ENCODE measurements at places on chromosomes 3 and 15.

- no peak for DNase-seq
These were observed 176.1 kb upstream of the RGMA start for GRCh38 chr15:93265111-93265556.

DNA sequence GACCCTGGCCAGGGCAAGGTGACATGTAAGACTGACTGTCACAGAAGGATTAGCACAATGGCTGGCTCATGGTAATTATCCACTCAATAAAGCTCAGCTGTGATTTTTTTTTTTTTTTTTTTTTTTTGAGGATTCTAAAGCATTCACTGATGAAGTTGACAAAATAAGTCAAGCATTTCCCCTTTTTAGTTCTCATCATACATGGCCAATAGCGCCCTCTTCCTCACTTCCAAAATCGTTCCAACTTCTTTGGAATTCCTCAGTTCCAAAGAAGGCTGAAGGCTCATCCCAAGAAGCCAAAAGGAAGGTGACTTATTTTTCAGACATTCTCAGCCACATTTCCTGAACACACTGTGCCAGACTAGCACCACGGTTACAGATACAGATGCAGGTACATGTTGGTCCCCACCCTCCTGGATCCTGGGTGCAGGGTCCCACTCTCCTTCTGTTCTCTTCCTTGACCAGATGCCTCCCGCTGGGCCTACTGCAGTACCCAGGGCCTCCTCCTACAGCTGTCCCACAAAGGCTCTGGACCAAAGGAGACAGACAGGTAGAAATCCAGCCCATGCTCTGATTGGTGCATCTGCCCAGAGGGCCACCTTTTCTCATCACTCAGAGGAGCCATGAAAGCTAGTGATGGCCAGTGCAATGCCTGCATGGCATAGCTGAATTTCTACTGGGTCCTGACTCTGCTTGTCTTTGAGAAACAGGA, 202.6 kb downstream of the UACA start:
- DNase-seq: no peak

DNA sequence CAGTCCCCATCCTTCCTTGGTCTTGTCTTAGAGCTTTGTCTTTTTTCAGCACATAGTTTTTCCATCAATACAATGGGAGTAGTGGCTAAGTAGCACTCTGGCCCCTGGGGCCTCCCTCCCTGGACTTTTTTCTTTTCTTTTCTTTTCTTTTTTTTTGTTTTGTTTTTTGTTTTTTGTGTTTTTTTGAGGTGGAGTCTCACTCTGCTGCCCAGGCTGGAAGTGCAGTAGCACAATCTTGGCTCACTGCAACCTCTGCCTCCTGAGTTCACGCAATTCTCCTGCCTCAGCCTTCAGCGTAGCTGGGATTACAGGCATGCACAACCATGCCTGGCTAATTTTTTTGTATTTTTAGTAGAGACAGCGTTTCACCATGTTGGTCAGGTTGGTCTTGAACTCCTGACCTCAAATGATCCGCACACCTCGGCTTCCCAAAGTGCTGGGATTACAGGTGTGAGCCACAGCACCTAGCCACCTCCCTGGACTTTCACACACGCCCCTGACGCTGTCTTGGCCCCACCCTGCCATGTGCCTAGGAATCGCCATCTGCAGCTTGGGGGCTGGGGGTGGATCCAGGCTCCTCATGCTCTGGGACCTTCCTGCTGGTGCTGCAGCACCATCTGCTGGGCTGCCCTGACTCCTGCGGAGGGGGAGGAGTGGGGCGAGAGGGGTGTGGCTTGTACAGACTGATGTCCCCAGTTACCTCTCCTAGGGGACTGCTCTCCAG, 2.8 kb downstream of the C15orf39 start:
- peak; percentile 88 for DNase-seq

GRCh38 chr3:99633887-99634558, 4.4 kb upstream of the COL8A1 start:
- DNase-seq: no peak

- peak; percentile 21 for DNase-seq
These were observed 16.7 kb upstream of the WNT7A start for GRCh38 chr3:13896473-13897154.

DNA sequence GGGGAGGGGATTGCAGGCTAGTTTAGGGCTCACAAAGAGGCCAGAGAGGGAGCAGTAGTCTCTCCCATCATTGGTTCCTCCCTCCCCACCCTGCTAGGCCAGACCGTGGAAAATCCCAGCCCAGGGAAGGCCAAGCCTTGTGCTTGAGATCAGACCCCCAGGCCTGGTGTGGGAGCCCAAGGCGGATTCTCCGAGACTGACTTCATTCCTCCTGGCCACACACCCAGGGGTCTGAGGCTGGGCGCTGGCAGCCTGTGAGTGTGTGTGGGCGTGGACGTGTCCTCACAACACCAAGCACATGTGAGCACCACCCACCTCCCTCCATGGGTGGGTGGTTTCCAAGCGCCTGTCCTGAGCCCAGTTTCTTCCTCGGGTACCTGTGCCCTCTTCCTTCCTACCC, 4.1 kb downstream of the LOXL1 start:
- no peak for DNase-seq

DNA sequence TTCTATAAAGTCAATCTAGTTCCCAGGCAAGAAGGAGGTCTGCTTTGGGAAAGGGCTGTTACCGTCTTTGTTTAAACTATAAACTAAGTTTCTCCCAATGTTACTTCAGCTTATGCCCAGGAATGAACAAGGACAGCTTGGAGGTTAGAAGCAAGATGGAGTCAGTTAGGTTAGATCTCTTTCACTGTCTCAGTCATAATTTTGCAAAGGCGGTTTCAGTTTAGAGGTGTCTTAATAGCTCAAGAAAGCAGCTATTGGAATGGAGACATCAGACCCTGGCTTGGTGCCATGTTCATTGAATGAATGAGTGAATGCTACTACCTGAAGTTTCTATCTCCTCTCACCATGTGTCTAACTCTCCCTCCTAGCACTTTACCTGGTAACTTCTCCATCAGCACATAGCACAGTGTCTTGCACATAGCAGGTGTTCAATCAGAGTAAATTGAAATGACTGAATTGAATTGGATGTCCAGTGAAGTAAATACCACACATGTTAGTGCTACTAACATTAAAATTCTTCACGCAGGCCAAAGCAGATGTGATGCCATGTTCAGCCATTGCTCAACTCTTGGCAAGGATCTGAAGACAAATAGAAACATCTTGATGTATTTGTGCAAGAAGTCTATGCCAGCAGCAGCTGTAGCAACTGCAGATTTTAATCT, 28.2 kb downstream of the CLEC3B start:
- DNase-seq: peak; percentile 36

- no peak for DNase-seq
These were observed 32.9 kb upstream of the CSPG5 start for GRCh38 chr3:47611576-47611975.

DNA sequence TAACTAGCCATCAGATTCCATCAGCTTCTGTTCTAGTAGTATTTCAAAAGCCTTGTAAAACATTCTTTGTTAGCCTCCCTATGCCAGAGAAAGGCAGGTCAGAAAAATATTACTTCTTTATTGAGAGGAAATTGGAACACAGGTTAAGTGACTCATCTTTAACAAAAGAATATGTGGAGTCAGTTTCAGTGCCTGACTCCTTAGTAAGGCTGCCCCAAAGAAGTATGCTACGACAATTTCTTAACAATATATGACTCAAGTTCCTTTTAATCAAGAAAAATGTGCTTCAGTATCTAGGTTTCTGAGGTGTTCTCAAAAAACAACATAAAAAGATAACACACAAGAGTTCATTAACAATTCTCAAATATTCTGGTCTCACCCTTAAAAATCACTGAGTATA, 139.2 kb downstream of the VPS13C start:
- DNase-seq: no peak

- DNase-seq: no peak
These were observed 51.2 kb upstream of the MED12L start for GRCh38 chr3:151034303-151034702.

GRCh38 chr3:52072020-52072419, 15.6 kb upstream of the DUSP7 start:
- DNase-seq: no peak

DNA sequence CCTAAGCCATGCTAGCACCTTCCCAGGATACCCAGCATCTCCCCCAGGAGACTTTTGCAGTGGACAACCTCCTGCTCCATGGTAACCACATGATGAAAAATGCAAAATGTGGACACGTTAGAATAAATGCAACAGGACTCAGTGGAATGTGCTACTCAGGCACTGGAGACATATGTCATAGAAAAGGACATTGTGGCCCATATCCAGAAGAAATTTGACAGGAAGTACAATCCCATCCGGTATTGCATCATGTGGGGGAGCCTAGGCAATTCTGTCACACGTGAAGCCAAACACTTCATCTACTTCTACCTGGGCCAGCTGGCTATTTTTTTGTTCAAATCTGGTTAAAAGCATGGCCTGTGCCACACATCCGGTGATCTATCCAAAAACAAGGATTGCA, 227.2 kb upstream of the GPR149 start:
- no peak for DNase-seq

GRCh38 chr3:81841540-81841939, 80.1 kb upstream of the GBE1 start:
- no peak for DNase-seq

GRCh38 chr3:52005571-52005986, 9.9 kb upstream of the RPL29 start:
- DNase-seq: peak; percentile 48

GRCh38 chr3:61594964-61595285, 33.6 kb downstream of the PTPRG start:
- no peak for DNase-seq

GRCh38 chr3:156431334-156432124, 123.4 kb downstream of the SSR3 start:
- no peak for DNase-seq

GRCh38 chr3:105504440-105504951, 137.8 kb downstream of the ALCAM start:
- no peak for DNase-seq

DNA sequence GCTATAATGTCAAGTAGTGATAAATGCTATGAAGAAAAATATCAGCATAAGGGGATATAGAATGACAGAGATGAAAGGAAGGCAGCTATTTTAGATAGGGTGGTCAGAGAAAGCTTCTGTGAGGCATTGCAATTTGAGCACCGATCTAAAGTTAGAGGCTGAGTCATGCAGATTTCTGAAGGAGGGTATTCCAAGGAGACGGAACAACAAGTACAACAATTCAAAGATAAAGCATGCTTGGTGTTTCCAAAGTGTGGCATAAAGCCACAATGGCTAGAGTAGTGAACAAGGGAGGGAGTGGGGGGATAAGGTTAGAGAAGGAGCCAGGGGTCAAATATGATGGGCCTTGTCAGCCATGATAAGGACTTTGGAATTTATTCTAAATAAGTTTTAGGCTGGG, 71.9 kb downstream of the PFN2 start:
- DNase-seq: no peak

DNA sequence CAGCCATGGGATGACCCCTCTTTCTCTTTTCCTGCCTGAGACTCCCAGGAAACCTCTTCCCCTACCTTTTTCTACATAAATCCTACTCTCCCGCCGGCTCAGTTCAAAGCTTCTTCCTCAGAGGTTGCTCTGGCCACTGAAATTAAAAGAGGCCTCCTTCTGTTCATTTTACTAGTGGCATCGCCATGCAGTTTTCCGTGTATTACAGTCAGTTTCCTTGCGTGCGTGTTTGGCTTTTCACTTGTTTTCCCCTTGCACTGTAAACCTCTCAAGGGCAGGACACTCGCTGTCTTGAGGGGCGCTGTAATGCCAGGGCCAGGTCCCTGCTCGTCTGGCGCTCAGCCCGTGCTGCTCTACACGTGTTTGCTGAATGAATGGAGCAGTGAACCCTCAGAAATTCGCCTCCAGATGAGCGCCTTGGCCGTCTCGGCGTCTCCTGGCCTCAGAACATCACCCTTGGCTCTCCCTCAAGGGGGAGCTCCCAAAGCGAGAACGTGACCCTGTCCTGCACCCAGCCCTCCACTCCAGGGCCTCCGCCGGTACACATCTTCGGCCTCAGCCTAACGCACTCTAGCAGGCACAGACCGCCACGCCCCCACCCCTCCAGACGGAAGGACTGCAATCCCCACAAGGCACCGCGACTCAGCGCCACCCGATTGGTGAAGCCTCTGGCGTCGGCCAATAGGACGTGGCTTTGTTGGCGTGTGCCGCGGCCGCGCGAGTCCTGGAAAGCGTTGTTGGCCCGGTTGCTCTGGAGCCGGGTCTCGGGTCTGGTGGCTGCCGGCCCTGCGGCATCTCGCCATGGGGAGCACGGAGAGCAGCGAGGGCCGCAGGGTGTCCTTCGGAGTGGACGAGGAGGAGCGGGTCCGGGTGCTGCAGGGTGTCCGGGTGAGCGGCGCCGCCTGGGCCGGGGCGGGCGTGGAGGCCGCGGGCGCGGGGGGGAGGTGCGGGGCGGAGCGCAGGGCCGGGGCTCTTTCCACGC, at the start of gene CHCHD6:
Gene CHCHD6, plus strand, starts transcription at position 729 of the 982 bp plus-strand sequence. Its CDS starts 73 bp downstream, at position 802.
- peak; percentile 92 for DNase-seq

DNA sequence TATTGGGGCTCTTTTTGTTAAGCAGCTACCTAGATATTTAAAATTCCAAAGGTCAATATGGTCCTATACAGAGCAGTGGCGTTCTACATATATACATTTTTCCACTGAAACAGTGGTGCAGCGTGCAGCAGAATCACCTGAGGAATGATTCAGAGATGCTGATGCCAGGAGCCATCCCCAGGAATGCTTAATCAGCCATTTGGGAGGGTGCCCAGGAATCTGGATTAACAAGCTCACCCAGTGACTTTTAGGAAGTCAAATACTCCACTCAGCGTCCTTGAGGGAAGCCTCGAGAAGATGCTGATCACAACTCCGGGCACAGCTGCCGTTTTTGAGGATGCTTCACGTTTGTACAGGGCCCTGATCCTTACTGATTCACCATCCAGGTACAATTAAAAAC, 82.6 kb upstream of the ARHGEF3 start:
- no peak for DNase-seq

DNA sequence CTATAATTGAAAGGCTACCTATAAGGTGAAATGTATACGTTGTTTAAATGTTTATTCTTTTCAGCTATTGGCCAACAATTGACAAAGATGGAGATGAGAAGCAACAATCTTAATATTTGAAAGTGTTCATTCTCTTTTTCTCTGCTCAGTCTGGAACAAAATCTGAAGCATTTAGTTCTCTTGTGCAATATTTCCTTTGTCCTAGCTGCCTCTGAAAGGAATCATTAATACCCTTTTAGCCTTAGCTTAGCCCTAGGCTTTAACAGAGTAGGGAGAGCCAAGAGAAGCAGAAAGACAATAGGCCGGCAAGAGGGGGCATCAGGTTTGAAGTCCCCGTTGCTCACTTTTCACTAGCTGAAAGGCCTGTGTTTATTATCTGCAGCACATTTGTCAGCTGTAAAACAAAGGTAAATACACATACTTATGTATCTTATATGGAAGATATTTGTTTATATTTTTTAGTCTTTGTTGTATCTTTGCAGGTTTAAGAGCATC, 422.5 kb upstream of the SEMA6D start:
- DNase-seq: no peak

DNA sequence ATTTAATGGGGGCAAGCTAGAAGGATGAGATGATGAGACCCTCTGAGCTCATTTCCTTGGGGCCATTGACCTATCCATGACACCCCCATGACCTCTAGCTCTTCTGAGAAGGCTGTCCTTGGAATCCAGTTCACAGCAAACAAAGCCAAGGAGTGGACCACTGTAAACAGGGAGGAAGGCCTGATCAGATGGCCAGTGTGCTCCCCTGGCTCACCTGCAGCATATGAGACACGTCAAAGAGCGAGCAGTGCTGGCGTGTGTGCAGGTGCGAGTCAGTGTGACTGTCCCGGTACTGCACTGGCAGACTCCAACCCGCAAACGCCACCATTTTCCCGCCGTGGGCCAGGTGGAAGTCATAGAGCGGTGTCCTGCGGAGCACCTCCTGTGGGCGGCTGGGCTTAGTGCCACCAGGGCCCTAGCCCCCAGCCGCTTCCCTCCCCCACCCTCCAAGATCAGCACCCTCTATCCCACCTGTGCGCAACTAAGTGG, 339 bp downstream of the AMT start:
- DNase-seq: no peak
